ENCODE measurements at places on chromosomes 16 and 17.

DNA sequence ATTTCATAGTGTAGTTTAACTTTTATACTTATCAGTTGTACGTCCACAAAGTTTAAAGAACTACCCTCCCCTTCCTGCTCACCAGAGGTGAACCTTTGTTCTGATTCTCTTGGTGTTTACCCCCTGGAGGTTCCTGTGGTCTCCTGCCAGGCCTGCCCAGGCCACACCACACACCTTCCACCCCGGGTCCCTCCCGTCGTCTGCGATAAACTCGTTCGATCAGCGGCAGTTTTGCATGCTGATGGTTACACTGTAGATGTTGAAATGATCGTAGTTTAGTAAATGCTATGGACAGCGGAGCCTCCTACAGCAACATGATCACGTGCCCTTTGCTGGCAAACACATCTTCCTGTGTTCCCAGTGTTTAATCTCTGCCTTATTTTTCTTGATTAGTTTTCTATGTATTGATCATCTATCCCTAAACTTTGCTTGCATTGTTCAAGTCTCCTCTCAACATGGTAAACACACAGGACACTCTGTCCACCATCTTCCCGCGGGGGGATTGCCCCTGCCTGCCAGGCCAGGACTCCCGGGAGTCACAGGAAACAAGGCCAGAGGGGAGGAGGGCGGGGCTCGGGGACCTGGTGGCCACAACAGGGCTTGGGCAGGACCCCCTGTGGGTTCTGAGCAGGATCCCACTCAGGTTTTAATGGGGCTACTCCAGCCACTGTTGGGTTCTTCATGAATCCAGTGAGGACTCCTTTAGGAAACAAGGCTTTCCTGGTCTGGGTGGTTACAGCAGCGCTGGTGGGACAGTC, 2.8 kb upstream of the ACSF3 start:
- no peak for DNase-seq

GRCh38 chr16:30585022-30585399, 486 bp downstream of the ZNF785 start:
- no peak for DNase-seq

- no peak for DNase-seq
Measured at GRCh38 chr16:31713945-31714902, 159.4 kb upstream of the ZNF267 start.

GRCh38 chr16:1530883-1531637, 2.4 kb upstream of the TMEM204 start:
- no peak for DNase-seq

GRCh38 chr16:54927125-54928015, 3.3 kb upstream of the IRX5 start:
- no peak for DNase-seq

DNA sequence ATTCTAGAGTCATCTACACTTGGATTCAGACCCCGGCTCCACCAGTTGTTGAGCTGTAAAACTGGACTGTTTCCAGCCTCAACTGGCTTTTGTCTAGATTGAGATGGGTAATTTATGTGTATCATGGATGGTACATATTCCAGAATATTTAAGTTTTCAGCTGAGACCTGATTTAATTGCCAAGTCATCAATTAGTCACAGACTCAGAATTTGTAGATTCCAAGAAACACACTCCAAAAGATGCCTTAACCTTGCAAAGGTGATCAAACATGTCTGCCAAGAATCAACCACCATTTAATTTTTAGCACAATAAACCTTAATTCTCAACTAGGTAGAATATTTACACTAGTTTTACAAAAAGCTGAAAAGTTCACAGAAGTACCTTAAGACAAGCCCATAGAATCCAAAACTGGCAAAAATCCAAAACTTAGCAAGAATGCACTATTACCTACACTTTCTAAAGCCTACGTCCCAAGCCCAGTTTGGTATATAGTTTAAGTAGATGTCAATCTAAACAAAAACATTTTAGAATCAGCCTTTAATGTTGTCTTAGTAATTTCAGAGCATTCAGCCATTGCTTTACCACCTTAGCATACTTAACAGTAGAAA, 17.7 kb downstream of the SIAH1 start:
- DNase-seq, result no peak

DNA sequence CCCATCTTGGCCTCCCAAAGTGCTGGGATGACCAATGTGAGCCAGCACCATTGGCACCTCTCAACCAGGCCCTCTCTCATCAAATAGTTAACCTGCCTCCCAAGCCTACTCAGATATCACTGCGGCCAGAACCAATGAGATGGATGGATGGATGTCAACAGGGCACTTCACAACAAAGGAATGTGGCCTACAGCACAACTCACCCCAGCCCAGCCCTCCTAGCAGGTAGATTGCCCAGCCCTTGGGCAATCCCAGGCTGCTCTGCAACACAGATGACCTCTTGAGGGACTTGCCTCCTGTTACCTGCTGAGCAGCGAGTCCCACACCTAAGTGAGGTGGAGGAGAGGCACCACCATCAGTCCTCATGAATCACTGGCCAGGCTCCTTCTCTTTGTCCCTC, 22.6 kb upstream of the KIFC3 start:
- DNase-seq, result no peak

- no peak for DNase-seq
Measured at GRCh38 chr16:85216522-85217375, 104.5 kb upstream of the CIBAR2 start.

DNA sequence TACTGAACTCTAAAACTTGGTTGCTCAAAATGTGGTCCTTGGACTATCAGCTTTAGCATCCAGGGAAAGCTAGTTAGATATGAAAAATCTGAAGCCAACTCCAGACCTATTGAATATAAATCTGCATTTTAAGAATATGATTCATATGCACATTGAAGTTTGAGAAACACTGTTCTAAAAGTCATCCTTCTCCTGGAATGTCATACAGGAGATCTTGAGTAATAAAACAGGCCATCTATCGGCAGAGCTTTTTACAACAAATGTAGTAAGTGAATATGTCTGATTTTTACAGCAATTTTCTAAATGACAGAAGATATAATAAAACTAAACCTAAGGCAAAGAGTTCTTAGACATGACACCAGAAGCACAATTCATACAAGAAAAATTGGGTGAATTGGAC, 140.4 kb downstream of the PMP22 start:
- DNase-seq, result no peak

GRCh38 chr16:89443727-89444084, 46.7 kb downstream of the ANKRD11 start:
- DNase-seq, result no peak
